Lower lobe of right lung (tissue), 2 donors: ENCODE measurements at places on chromosomes 1 and 21. TPM values are rescaled to one million over a fixed set of nuclear protein-coding genes. Genes with fewer than 3 reads are reported as not detected.

EFCAB14 gene
- 116 TPM for total RNA-seq

DNA sequence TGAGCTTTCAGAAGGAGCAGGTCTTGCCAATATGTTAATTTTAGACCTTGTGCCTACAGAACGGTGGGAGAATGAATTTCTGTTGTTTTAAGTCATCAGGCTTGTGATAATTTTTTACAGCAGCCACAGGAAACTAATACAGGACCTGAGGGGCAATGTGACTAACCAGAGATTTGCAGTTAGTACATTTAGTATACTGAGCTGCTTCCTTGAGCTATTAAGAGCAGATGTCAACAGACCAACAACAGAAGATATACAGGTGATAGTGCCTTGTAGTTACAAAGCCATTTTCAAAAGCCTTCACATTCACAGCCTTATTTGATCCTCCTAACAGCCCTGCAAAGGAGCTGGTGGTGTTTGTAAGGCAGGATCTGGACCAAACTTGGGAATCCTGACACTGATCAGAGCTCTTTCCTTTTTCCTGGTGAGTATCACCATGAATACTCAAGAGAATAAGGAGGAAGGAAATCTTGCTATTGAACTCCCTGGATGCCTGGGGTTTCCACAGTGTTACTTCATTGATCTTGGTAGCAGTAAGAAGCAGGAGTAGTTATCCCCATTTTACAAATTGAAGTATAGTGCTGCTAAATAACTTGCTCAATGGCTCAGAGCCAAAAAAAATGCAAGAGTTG, 4.7 kb upstream of the SLAMF1 start:
- no peak for DNase-seq

DNA sequence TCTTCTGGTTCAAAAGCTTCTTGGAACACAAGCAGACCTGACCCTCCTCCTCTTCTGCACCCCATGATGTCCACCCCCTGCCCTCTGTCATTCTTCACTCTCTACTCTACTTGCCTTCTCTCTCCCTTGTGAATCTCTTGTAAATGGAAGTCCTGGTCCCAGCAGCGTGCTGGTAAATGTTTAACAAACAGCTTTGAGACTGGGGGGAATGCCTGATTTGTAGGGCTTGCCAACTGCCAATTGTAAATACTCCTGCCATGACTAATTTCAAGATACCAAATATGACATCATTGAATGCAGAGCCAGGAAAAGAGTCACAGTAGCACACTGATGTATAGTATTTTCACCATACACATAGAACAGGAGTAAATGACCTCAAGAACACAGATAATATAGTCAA, 40.9 kb upstream of the LRRN2 start:
- DNase-seq = no peak

- DNase-seq = no peak
These were observed 23.4 kb upstream of the IGSF3 start for GRCh38 chr1:116690849-116691406.

DNA sequence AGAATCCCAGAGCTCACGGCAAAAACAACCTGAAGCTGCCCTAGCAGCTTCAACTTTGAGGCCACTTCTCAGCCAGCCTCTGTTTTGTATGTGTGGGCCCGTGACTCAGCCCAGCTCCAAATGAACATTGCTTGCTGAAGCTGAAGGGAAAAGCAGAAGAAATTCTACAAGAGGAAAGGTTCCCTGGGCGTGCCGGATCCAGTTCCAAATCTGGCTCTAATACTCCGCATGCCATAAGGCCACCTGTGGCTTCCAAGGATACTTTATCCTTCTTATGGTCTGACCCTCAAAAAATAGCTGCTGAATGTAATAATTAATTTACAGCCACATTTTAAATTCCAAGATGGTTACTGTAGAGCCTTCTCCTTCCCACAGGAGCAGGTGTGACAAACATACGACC, 24.3 kb downstream of the TSPAN2 start:
- no peak for DNase-seq

DNA sequence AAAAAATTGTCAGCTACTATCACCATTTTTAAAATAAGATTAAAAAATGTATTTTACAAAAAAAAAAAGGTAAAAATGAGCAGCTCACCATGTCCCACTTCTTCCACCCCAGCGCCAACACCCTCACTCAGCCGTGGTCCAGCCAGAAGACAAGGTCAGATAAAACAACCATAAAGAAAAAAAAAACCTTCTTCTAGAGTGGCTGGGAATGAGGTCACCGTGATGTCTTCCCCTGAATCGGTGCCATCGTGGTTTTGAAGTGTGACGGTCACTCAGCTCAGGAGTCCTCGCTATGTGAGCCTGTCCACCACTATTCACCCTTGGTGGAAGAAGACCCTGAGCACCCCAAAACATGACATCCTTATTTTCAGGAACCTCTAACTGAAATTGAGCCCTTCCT, 38.1 kb downstream of the B3GALT5 start:
- DNase-seq = no peak

GRCh38 chr1:85707267-85707989, 805 bp downstream of the ZNHIT6 start:
- DNase-seq = no peak

GRCh38 chr1:58515794-58516401, 30.6 kb downstream of the OMA1 start:
- no peak for DNase-seq

DNA sequence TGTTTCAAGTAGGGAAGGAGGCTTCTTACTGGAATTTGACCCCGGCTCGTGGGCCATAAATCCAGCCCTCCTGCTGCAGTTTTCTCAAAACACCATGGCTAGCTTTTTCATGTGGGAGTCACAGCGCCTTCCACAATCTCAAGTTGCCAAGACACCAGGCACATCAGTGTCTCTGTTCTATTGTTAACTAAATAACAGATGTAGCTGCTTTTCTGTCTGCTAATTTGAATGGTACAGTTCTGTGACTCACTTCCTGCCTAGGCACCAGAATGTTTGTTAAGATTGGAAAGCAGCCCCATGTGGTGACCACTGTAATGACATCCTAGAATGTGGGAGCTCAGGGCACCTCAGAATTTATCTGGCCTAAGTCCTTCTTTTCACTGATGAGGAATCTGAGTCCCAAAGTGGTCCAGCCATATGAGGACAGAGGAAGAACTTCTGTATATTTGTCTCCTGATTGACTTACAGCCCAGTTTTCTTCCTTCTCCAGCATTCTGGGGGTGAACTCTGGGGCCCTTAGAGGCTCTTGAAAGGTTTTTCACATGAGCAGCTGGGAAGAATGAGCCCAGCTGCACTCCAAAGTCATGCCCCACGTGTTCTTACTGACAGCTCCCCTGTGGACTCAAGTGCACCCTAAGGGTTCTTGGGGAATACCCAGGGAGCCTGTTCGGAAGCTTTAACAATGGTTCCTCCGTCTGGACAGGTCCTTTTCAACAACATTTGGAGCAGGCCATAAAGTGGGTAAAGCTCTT, 27.5 kb downstream of the TRIM45 start:
- no peak for DNase-seq
